ENCODE measurements at places on chromosomes 5 and 9.

GRCh38 chr5:8842971-8843551, 702.8 kb downstream of the SEMA5A start:
- no peak for ATAC-seq

DNA sequence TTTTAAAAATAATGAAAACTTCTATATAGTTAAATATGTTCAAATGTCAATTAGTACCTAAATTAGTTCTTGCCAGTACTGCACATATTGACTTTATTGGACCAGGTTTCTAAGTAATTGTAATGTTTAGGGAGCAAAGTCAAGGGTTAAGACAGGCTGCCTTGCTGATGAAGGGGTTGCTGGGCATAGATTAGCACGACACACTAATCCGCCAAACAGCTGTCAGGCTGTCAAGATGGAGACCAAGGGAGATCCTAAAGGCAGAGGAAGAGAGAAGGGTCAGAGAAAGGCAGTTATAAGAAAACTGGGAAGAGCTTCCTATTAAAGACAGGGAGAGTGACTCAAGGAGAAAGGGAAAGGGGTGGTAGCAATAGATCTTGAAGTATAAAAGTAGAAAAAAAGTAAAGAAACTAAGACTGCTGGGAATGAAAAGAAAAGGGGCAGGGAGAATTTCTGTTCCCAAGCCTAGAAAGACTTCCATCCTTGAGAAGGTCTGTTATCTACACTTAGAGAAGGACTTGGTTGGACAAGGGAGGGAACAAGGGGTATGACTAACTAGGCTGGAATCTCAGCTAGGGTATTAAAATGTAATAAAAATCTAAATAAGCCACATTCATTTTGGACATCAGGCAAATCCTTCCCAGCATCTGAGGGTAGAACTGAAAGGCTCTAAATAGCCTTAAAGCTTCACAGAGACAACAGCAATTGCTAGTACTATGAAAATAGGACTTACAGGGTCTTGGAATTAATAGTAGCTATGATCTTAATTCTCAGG, 188.7 kb downstream of the FBXL17 start:
- no peak for ATAC-seq

- ATAC-seq: no peak
Measured at GRCh38 chr5:157518963-157519362, 56.6 kb downstream of the ADAM19 start.

DNA sequence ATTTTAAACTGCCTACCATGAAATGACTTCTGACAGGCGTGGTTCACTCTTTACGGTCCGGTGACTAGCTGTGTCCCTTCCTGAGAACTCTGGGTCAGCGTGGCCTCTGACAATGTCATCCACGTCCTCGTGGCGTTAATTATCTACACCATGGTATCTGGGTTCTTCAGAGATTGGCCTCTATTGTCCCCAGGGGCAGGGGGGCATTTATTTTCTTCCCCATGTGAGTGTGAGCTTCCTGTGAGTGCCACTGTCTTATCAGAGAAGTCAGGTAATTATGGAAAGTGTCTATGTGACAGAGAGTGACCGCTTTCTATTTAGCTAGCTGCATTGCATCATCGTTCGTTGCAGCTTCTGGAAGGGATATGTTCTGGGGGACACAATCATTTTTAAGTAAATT, 77.2 kb downstream of the FBXL7 start:
- no peak for ATAC-seq

DNA sequence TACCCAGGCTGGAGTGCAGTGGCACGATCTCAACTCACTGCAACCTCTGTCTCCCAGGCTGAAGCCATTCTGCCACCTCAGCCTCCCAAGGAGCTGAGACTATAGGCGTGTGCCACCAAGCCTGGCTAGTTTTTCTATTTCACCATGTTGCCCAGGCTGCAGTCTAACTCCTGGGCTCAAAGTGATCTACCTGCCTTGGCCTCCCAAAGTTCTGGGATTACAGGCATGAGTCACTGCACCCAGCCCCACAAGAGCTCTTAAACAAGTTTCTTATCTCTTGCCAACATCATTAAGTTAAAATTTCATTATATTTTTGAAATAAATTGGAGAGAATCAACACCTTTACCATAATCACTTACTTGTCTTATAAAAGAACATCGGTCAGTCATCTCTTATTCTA, 280.3 kb downstream of the ARHGEF28 start:
- peak; percentile 44 for ATAC-seq

- peak; percentile 18 for ATAC-seq
Measured at GRCh38 chr5:53017383-53017782, 28.2 kb downstream of the ITGA2 start.

DNA sequence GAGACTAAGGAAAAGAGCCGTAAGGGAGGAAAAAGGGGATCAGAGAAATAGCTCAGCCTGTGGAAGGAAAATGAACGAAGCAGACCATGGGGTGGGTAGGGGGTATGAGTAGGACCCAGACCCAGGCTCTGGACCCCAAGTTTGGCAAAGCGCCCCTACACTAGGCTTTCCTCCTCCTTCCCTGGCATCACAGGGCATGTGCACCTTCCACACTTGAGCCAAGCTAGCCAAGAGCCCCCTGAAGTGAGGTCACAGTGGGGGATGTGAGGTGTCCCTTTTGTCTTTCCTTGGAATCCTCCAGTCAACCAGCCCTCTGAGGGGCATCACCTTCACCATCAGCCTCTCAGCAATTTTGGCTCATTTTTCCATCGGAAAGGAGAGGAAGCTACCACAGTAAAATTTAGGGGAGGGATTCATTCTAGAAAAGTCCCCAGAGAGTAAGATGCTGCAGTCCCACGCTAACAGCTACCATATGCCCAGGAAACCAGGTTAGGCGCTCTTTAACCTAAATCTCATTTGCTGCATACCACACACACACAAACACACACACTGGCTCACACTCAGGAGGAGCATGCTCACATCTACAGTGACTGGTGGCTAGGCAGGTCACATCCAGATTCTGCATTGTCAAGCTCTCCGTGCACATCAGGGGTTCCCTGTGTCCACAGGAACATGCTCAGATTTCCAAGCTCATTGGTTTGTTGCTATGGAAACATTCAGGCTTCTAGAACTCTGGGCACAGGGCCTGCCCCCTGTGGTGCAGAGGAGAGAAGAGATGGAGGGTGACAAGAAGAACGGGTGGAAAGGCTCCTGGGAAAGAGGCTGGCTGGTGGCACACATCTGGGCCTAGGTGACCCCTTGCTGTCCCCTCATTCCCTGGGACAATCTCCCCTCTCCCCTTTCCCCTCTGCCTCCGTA, 9.9 kb downstream of the REEP2 start:
- no peak for ATAC-seq
